ENCODE measurements at places on chromosomes 4 and X.

GRCh38 chrX:129996120-129996519, 13.7 kb downstream of the BCORL1 start:
- DNase-seq: no peak

- DNase-seq: no peak
These were observed 279.9 kb downstream of the ASMT start for GRCh38 chrX:1894740-1895139.

- DNase-seq: no peak
These were observed 988.7 kb downstream of the FAM133A start for GRCh38 chrX:94662689-94663088.

- no peak for DNase-seq
These were observed 1348.8 kb downstream of the PCDH18 start for GRCh38 chr4:136183513-136183912.

DNA sequence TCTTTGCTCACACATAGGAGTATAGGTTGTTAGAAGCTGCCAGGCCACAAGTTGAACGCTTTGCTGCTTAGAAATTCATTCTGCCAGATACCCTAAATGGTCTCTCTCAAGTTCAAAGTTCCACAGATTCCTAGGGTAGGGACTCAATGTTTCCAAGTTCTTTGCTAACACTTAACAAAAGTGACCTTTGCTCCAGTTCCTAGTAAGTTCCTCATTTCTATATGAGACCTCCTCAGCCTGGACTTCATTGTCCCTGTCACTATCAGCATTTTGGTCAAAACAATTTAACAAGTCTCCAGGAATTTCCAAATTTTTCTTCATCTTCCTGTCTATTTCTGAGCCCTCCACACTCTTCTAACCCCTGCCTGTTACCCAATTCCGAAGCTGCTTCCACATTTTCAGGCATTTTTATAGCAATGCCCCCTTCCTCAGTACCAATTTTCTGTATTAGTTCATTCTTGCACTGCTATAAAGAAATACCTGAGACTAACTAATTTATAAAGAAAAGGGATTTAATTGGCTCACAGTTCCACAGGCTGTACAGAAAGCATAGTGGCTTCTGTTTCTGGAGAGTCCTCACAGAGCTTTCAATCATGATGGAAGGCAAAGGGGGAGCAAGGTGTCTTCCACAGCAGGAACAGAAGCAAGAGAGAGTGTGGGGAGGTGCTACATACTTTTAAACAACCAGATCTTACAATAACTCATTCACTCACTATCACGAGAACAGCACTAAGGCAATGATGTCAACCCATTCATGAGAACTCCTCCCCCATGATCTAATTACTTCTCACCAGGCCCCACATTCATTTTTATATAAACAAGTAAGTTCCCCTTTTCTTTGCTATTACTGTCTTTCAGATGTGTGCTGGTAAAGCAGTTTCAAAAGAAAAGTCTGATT, 11.5 kb upstream of the TLR1 start:
- no peak for DNase-seq

DNA sequence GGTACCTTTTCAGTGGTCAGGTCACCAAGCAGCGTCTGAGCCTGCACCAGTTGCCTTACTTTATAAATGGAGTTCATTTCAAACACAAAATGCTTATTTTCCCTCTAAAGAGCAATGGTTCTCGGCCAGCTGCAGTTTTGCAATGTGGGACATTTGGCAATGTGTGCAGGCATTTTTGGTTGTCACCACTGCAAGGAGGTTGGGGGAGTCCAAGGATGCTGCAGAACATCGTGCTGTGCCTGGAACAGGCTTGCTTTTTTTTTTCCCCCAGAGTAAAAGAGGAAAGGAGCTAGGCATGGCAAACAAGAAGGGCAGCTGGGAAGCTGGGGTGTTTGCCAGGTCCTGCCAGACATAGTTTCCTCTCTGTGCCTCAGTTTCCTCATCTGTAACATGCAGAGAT, 115.6 kb downstream of the GPR143 start:
- no peak for DNase-seq

GRCh38 chr4:119314356-119314755, 7.6 kb downstream of the FABP2 start:
- no peak for DNase-seq

All from cardiac septum (tissue), 1 donor.